Stimulated activated CD4-positive, alpha-beta T cell treated with anti-CD3 and anti-CD28 coated beads, TNF-alpha, amount 100 ng/mL, for 1 hour (primary cell): ENCODE measurements at places on chromosomes 7 and 10.

GRCh38 chr7:134465491-134465890, 6.6 kb upstream of the AKR1B1 start:
- DNase-seq = no peak

DNA sequence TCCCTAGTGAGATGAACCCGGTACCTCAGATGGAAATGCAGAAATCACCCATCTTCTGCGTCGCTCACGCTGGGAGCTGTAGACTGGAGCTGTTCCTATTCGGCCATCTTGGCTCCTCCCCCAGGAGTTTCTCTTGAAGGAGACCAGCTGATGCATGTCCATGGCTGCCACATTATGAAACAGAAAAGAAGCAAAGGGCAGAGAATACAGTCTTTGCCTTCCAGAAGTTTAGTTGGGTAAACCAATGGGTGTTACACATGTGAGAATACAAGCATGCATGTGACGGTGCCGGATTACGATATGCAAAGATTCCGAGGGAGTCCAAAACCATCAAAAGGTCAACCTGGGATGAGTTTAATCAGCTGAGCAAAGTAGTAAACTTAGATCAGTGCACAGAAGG, 151.6 kb downstream of the SEM1 start:
- no peak for DNase-seq

- no peak for DNase-seq
Observed at GRCh38 chr7:129748356-129749109, 137.0 kb downstream of the NRF1 start.

DNA sequence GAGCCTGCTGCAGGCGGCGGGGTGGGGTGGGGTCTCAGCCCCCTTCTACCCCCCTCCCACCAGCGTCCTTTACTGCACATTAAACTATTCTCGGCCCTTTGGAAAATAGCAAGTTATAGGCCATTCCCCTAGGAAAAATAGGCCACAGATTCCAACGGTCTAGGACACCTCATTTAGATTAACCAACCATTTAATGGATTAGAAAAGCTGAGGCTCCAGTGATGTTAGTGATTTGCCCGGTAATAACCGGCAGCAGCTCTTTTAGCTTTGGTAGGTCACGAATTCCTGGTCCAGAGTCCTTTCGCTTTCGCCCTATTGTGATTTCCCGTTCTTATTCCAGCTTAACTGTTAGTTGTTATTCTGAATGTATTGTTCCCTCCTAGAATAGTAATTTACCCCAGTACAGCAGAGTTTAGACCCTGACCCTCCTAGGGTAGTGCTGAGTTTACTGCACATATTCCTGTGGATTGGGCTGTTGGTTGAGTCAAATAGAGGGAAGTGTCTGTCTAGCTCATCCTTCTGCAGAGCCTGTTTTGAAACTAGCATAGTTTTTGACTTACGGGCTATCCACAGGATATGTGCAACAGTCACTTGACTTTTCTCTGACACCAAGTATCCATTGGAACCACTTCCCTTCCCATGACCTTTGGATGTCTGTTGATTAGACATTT, 754 bp downstream of the GSTO1 start:
- DNase-seq = no peak

DNA sequence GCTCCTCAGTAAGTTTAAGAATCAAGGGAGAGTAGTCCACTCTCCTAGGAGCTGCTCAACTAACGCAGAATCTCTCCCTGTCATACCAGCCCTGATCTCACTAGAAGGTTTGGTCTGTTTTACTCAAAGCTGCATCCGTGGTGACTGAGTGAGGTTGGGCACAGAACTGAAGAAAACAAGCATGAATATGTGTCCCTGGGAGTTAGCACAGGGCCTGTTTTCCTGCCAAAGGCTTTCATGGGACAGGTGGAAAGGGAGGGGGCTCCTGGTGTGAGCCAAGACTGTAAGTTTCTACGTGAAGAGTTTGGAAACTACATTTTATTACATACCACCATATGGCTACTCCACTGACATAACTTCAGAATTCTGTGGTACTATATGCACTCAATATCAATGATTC, 705.9 kb downstream of the MAGI2 start:
- no peak for DNase-seq

DNA sequence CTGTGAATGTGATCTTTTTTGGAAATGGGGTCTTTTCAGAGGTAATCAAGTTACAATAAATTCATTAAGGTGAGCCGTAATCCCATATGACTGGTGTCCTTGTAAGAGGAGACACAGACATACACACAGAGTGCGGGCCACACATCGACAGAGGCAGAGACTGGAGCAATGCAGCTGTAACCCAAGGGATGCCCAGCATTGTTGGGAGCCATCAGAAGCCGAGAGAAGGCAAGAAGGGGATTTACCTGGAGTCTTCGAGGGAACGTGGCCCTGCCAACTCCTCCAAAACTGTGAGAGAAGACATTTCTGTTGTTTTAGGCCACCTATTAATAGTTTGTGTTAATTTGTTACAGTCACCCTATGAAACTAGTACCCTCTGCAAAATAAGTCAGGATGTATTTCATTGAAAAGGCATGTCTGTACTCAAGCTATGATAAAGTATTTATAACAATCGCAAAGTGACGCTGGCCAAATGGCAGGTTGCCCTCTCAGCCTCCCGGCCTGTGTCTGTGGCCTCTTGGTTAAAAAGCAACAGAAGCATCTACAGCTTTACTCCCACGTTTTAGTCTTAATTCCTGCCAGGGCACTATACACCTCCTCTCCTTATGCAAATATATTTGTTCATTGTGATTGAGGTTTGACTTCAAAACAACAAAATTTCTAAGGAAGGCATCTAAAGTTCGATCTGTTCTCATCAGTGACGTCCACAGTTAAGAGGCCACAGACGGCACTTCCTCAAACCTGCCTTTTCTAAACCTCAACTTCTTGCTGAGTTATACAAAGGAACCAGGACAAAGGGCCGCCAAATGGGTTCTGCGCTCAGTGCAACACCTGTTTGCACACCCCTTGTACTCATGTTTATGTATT, 46.8 kb downstream of the HIPK2 start:
- no peak for DNase-seq

- no peak for DNase-seq
Observed at GRCh38 chr7:94439893-94440381, 45.2 kb downstream of the COL1A2 start.

- no peak for DNase-seq
Observed at GRCh38 chr10:8874972-8875371, 820.5 kb downstream of the GATA3 start.

DNA sequence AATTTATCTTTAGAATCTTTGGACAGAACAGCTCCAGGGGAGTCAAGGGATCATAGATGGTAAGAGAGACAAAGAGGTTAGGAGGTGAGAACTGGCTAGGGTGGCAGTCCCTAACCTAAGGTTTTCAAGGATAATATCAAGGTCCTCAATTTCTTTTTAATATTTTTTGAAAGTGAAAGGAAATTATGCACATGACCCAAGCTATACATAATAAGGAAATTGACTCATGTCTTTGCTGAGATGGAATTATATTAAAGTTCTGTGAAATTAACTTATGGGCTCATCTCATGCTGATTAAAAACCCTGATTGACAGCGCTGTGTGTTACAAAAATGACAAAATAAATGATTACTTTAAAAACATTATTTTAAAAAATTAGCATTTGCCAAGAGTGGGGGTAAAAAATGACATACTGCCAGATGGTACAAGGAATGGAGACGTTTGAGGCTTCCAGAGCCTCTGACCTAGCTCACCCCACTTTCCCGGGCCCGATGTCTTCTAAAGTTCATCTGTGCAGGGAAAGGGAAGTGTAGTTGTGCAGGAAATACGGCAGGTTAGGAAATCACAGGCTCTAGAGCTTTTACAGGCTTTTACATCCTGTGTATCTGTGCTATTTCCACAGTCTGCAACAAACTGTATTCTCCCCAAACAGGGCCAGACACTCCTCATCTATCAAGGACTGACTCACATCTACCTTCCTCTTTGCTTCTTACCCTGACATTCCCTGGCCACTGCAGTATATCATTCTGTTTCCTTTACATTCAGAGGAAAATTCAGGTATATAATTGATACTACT, 185.6 kb upstream of the PRSS58 start:
- DNase-seq = no peak

DNA sequence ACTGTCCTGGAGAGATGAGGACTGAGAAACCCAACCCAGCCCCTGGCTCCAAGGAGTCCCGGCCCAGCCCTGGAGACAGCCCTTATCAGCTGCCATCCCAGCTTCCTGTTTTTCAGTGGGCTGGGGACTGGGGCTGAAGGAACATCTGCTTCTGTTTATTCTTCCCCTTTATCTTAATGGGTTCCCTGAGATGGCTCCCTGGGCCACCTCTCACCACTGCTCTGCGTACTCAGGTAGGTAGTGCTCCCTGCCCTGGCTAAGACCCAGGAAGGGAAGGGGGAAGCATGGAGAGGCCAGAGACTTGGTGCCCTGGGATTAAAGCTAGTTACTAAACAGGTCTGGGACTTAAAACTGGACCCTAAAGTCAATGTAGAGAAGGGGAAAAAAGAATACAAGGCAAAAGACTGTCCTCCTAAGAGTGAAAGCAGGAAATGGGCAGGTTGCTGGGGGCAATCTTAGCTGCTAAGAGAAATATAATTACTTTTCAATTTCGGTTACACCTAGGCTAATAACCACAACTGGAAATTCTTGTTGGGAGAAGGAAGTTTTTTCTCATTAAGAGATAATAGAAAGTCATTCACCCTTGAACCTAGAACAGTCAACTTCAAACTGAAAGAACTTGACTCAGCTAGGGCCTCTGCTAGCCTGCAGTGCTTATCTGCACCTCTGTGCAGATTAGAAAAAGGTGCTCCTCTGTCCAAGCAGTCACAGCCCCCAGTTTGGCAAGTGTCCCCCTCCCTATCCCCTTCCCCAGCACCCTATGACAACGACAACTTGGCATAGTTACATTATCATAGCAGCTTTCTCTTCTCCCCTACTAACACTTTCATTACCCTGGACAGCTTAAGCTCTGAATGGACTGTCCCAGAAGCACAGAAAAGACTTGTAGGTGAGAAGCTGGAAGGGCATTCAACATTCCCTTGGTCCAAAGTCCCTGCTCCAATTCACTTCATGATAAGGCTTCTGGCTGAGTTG, 65.6 kb upstream of the KDM7A start:
- no peak for DNase-seq

- no peak for DNase-seq
Observed at GRCh38 chr7:18756378-18757050, 261.0 kb downstream of the HDAC9 start.

- no peak for DNase-seq
Observed at GRCh38 chr10:110137142-110137545, 70.3 kb upstream of the MXI1 start.

GRCh38 chr10:12890958-12891357, 110.6 kb downstream of the CCDC3 start:
- no peak for DNase-seq

- no peak for DNase-seq
Observed at GRCh38 chr7:20146451-20146850, 70.7 kb downstream of the MACC1 start.
